ENCODE measurements at places on chromosomes 3 and 15.

DNA sequence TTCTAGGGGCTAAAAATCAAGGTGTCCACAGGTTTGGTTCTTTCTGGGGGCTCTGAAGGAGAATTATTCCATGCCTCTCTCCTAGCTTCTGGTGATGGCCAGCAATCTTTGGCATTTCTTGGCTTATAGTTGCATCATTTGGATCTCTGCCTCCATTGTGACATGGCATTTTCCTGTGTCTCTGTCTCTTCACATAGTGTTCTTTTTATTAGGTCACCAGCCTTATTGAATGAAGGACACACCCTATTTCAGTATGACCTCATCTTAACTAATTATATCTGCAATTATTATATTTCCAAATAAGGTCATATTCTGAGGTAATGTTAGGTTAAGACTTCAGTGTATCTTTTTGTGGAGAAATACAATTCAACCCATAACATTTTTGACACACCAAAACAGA is 3.2 kb upstream of the GBE1 start:
- DNase-seq: no peak

DNA sequence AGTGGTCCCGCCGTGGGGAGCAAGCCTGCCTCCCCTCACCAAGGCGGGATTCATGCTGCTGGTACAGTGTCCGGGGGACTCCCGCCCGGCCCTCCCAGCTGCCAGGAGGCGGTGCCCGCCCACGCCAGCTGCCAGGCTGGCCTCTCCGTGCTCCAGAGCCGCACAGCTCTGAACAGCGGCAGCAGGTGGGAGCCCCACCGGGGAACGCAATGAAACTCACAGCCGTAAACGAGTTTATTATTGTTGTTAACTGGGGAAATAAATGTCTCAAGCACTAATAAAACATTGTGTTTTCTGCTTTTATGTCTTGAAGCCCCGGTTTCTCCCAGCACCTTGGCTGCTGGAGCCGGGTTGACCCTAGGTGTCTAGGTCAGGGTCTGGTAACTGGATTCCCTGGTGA is 317.7 kb upstream of the TLE3 start:
- no peak for DNase-seq

DNA sequence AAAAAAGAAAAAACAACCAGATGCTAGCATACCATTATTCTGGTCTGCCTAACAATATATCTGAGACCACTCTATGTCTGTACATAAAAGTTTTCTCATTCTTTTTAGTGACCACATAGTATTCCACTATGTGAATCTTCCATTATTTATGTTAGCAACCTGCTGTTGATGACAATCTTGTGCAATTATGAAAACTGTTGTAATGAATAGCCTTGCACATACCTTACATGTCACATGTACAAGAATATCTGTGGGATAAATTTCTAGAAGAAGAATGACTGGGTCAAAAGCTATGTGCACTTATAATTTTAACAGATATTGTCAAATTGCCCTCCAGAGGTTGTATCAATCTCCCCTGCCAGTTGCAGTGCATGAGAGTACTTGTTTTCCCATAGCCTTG is 62.5 kb downstream of the ARHGAP31 start:
- no peak for DNase-seq

DNA sequence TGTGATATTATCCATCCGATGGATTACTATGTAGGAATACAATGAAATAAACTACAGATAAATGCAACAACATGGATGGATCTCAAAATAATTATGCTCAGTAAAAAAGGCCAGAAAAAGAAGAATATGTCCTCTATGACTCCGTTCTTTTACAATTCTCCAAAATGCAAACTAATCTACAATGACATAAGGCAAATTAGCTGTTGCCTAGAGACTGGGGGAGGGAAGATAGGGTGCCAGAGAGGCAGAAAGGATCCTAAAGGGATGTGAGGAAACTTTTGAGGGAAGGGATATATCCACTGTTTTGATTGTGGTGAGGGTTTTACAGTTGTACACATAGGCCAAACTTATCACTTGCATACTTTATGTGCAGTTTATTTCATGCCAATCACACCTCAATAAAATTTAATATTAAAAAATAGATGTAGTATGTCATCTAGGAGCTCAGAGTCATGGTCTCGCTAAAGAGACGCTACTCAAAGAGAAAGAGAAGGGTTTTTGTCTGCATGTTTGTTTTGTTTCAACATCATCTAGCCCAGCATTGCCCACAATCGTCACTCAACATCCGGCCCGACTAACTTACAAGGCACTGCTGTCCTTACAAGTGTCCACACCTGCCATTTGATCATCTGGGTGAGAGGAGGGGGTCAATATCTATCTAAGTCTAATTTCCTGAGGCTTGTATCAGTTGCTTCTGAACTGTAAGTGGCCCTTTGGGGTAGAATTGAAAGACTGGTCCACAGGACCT is 29.5 kb downstream of the HES1 start:
- no peak for DNase-seq

DNA sequence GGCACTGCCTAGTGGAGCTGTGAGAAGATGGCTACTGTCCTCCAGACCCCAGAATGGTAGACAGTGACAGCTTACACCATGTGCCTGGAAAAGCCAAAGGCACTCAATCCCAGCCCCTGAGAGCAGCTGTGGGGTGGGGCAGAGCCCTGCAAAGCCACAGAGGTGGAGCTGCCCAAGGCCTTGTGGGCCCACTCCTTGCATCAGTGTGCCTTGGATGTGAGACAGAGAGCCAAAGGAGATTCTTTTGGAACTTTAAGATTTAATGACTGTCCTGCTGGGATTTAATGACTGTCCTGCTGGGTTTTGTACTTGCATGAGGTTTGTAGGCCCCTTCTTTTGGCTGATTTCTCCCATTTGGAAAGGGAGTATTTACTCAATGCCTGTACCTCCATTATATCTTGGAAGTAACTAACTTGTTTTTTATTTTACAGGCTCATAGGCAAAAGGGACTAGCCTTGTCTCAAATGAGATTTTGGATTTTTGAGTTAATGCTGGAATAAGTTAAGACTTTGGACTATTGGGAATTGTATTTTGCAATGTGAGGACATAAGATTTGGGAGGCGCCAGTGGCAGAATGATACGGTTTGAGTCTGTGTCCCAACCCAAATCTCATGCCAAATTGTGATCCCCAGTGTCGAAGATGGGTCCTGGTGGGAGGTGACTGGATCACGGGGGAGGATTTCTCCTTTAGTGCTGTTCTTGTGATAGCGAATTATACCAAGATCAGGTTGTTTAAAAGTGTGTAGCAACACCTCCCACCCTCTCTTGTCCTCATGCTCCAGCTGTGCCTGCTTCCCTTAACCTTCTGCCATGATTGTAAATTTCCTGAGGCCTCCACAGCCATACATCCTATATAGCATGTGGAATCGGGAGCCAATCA is 80.4 kb downstream of the MYO5A start:
- no peak for DNase-seq

DNA sequence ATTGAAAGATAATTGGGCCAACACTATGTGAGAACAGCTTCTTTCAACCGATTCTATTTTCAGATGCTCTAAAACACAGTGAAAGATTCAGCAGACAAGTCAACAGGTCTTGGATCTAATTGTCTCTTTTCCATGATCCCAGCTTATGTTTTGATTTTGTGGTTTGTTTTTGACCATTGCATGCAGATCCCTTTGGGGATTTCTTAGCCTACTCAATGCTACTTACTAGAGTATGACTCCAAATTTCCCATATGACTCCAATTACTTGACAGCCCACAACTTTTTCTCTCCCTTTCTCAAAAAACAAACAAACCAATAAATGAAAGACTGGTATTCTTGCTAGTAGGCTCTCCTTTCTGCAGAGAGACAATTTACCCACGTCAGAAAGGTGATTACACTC is 67.1 kb downstream of the KCNH8 start:
- DNase-seq: no peak

DNA sequence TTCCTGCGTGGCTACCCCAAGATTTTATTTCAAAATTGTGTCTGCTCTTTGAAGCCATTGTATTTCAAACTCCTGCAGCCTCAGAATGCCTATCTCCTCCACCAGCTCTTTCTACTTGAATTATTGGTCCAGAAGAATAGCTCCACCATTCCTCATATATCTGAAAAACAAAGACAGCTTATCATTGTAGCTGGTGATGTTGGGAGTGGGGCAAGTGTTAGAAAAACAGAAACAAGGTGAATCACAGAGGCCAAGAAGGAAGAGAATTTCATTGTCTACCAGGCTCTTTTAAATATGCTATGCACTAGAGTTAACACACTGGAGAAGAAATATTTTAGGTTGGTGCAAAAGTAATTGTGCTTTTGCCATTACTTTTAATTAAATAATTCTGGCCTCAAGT is 307.9 kb upstream of the ROPN1 start:
- no peak for DNase-seq

GRCh38 chr3:153706706-153707105 is 414.5 kb upstream of the ARHGEF26 start:
- DNase-seq: no peak

DNA sequence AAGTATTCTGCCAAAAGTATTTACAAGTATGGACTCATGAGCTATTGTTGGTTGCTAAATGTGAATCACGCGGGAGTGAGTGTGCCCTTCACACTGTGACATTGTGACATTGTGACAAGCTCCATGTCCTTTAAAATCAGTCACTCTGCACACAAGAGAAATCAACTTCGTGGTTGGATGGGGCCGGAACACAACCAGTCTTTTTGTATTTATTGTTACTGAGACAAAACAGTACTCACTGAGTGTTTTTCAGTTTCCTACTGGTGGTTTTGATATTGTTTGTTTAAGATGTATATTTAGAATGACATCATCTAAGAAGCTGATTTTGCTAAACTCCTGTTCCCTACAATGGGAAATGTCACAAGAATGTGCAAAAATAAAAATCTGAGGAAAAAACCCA is 30.3 kb downstream of the SYNM start:
- no peak for DNase-seq

Measured in stimulated activated naive CD4-positive, alpha-beta T cell treated with Interleukin-2 at 50 U/mL for 16 hours (primary cell).